ENCODE measurements at places on chromosomes 2 and 18. TPM values are rescaled to one million over a fixed set of nuclear protein-coding genes. Genes with fewer than 3 reads are reported as not detected.

NYAP2 gene
- 0.10 TPM for polyA plus RNA-seq

PRSS56 gene
- not detected for polyA plus RNA-seq

CYP1B1 gene
- 11.7 TPM for polyA plus RNA-seq

UPP2 gene
- 0.08 TPM for polyA plus RNA-seq

SERPINB13 gene
- polyA plus RNA-seq: not detected

CYS1 gene
- 9.0 TPM for polyA plus RNA-seq

IL18R1 gene
- polyA plus RNA-seq: 1.5 TPM

FAP gene
- polyA plus RNA-seq: 1.6 TPM

- no peaks in the 10 kb centered on the region for H3K27me3 ChIP-seq
- H3K4me3 ChIP-seq: no peak overlapping the region
- DNase-seq: no peak
- H3K27ac ChIP-seq: no peak overlapping the region
These were observed 162.1 kb downstream of the SEPTIN10 start for GRCh38 chr2:109451671-109452070.

- H3K27ac ChIP-seq: no peak overlapping the region
- H3K36me3 ChIP-seq: no peaks in the 10 kb centered on the region
- H3K4me1 ChIP-seq: no peaks in the 10 kb centered on the region
- H3K4me3 ChIP-seq: no peak overlapping the region
- peak; percentile 7 for DNase-seq
These were observed 303.0 kb downstream of the NDUFA10 start for GRCh38 chr2:239721991-239722759.

DNA sequence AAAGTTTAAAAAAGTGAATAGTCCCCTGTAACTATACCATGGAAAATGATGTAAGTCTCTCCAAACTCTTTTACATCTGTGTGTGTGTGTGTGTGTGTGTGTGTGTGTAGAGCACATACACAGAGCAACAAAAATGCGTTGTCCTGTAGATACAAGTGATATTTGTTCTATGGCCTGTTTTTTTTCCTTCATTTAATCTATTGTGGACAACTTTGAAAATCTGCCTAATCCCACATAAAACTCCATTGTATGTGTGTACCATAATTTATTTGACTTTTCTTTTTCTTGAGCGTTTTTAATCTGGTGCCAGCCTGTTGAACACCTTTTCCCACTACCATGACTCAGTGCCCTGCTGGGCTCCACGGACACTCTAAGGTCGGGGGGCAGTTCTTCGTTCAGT, 52.3 kb upstream of the ELOA2 start:
- H3K27me3 ChIP-seq: no peaks in the 10 kb centered on the region
- no peaks in the 10 kb centered on the region for H3K36me3 ChIP-seq
- no peak overlapping the region for H3K4me3 ChIP-seq
- H3K4me1 ChIP-seq: no peaks in the 10 kb centered on the region
- DNase-seq: no peak

- DNase-seq: no peak
- H3K27ac ChIP-seq: no peak overlapping the region
- H3K4me3 ChIP-seq: no peak overlapping the region
- no peaks in the 10 kb centered on the region for H3K36me3 ChIP-seq
- H3K4me1 ChIP-seq: peaks cover 18% of the 10 kb centered on the region
These were observed 10.3 kb downstream of the NCK2 start for GRCh38 chr2:105754994-105755393.

DNA sequence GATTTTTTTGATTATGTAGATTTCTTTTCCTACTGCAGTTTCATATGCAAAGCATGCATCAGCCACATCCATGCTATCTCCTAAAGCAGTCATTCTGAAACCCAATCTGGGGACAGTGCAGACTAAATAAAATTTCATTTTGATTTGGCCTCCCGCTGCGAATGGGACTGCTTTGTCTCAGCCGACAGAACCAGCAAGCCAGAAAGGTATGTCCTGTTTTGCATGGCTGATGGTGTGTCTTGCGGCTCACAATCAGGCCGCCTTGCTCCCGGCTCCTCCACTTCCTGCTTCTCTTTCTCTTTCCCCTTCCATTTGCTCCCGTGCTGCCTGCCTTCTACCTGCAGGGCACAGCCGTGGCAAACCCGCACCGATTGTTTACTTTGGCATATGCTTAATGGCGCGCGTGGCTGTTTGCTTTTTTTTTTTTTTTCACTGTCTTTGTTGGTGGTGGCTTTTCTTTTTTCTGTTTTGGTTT, 419.6 kb upstream of the POU3F3 start:
- H3K27ac ChIP-seq: no peak overlapping the region
- no peak for DNase-seq
- H3K36me3 ChIP-seq: no peaks in the 10 kb centered on the region
- no peaks in the 10 kb centered on the region for H3K27me3 ChIP-seq
- no peaks in the 10 kb centered on the region for H3K4me1 ChIP-seq
- H3K4me3 ChIP-seq: no peak overlapping the region

DNA sequence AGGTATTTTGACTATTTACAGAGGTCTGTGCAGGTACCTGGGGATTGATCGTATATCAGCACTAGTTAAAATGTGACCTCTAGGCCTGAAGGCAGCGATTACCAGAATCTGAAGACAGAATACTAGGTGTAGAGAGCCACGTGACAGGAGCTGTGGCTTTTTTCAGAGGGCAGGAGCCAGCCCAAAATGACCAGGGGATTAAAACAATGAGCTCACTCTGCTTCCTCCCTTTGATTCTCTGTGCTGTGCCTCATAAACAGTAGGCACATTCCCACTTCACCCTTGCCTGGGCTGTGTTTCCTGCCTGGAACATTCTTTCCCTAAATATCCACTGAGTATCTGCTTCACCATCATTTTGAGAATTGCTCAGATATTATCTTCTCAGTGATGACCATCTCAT, 15.2 kb downstream of the ITGAV start:
- H3K4me3 ChIP-seq: no peak overlapping the region
- H3K27me3 ChIP-seq: no peaks in the 10 kb centered on the region
- peaks cover 1% of the 10 kb centered on the region for H3K4me1 ChIP-seq
- no peak for DNase-seq
- no peak overlapping the region for H3K27ac ChIP-seq

DNA sequence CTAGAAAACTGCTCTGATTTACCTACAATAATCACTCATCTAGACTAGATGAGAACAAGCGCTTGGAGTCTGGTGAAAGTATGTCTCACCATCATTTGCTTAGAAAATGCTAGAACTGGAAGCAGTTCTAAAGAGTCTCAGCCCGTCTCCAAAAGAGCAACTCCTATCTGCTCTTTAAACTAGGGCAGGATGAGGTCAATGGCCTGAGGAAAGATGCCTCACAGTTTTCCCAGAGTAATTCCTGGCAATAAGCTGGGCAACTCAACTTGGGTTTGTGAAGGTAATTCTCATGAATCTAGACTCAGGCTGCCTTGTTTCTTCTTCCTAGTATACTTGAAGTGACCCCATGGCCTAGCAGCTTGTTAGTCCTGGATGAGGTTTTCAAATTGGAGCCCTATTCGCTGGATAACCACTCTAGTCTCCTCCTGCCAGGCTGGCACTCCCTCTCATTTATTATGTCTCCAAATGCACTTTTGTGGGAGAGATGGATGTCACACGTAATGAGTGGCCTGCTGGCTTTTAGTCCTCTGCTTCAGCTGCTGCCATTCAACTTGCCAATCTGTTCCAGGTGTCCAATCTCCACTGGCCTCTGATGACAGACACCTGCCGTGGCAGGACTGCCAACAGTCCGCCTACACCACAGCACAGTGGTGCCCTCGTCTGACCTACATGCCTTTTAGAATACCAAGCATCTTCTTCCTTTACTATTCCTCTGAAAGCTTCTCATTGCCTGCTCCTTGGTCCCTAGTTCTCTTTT, 80.9 kb downstream of the CABYR start:
- H3K36me3 ChIP-seq: no peaks in the 10 kb centered on the region
- no peaks in the 10 kb centered on the region for H3K27me3 ChIP-seq
- DNase-seq: no peak
- no peak overlapping the region for H3K4me3 ChIP-seq
- no peak overlapping the region for H3K27ac ChIP-seq

DNA sequence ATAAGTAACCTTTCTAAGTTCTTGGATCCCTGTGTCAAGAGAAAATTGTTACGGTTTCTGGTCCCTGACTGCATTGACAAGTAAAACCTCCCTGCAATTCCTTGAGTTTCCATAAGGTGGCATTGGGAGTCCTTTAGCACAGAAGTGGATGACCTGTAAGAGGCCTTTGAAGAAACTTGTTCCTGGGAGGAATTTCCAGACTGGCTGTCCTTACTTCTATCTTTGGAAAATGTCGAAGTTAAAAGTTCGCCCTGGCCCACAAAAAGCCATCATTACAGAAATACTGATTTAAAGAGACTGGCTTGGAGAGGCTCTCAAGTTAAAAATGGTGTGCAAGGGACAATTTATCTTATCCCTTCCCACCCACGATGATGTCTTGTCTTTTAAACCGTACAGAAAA, 218.4 kb downstream of the CDH20 start:
- DNase-seq: no peak
- no peak overlapping the region for H3K27ac ChIP-seq

DNA sequence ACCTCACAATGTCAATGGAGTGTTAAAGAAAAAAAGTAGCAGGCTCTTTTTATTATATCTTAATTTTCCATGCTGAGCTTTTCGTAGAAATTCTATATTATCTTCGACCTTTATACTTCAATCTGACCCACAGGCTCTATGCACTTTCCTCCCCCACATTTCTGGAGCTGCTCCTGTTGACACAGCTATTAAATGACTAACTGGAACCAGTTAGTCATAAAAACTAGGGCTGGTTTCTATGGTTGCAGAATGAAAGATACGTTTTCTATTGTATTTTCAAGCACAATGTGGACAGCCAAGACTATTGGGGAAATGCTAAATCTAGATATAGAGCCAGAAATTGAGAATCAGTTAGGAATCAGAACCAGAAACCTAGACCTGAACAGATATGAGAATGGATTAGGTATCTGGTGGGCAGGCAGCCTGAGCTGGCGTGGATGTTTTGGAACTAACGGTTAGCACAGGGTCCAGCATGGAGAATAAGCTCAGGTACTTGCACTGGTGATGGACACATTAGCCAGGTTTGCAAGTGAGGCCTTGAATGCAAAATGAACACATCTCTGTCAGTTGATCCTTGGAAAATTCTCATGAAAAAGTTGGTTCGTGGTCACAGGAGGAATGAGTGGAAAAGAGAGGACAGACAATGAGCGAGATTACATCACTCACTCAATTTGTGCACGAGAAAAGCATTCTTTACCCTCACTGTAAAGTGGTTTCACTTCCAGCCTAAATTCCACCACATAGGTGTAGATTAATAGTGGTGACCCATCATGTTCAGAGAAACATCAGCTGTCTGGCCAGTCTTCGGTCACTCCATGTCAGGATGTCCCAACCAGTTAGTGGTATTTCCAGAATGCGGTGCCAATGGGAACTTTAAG, 144.6 kb upstream of the EPHA4 start:
- DNase-seq: no peak
- no peak overlapping the region for H3K4me3 ChIP-seq
- H3K27ac ChIP-seq: no peak overlapping the region
- H3K27me3 ChIP-seq: no peaks in the 10 kb centered on the region
- no peaks in the 10 kb centered on the region for H3K4me1 ChIP-seq

- peak overlapping the region; percentile 61 for H3K4me3 ChIP-seq
- H3K27ac ChIP-seq: peak overlapping the region; percentile 20
- H3K27me3 ChIP-seq: no peaks in the 10 kb centered on the region
- no peaks in the 10 kb centered on the region for H3K36me3 ChIP-seq
- peaks cover 8% of the 10 kb centered on the region for H3K4me1 ChIP-seq
These were observed 619 bp downstream of the GALM start for GRCh38 chr2:38666556-38666910.

DNA sequence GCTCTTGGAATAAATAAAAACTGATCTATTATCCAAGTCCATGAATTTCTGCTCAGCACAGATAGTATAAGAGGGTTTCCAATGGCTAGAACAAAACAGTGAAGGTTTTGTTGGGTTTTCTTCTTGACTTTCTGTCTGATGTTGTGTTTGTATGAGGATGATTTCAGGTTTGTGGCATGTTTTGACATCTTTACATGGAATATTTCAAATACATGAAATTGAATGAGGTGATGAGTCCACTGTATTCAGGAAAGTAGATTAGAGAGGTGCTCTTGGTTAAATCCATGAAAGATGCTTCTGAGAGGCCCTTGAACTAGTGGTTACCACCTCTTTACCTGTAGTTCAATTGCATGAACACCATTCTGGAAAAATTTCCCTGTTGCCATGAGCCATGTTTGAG, 84.3 kb downstream of the RAPGEF4 start:
- H3K36me3 ChIP-seq: no peaks in the 10 kb centered on the region
- H3K27ac ChIP-seq: no peak overlapping the region
- no peak for DNase-seq
- H3K27me3 ChIP-seq: no peaks in the 10 kb centered on the region

GRCh38 chr2:206915121-206915520, 24.2 kb upstream of the CPO start:
- no peak for DNase-seq
- no peaks in the 10 kb centered on the region for H3K4me1 ChIP-seq
- no peak overlapping the region for H3K4me3 ChIP-seq
- no peaks in the 10 kb centered on the region for H3K36me3 ChIP-seq

- peaks cover 21% of the 10 kb centered on the region for H3K4me1 ChIP-seq
- H3K4me3 ChIP-seq: no peak overlapping the region
- no peaks in the 10 kb centered on the region for H3K36me3 ChIP-seq
These were observed 64.7 kb downstream of the DGKD start for GRCh38 chr2:233418761-233419546.

DNA sequence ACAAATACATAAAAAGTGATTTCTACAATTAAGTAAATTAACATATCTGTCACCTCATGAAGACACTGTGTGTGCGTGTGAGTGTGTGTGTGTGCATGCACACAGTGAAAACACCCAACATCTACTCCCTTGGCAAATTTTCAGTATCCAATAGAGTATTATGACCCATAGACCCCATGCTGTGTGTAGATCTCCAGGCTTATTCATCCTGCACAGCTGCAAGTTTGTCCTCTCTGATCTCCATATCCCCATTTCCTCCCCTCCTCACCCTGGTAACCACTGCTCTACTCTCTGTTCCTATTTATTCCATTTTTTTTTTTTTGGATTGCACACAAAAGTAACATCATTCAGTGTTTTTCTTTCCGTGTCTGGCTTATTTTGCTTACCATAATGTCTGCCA, 391.0 kb downstream of the SOX11 start:
- H3K4me1 ChIP-seq: no peaks in the 10 kb centered on the region
- DNase-seq: no peak
- H3K4me3 ChIP-seq: no peak overlapping the region
- H3K36me3 ChIP-seq: no peaks in the 10 kb centered on the region

DNA sequence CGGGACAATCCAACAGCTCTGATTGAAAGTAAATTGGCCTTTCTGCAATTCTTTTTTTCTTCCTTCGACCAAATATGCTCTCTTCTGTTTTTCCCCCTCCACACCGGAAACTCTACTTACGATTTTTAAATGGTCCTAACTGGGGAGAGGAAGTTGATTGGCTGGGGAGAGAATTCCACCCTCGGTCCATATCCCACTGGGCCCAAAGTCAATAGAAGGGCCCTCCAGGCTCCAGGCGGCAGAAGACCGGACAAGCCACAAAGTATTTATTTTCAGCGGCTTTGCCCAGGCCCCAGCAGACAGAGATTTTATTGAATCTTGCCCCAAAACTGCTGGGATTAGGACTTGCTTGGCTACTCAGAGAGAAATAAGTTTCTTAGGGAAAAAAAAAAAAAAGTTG, 37.1 kb upstream of the SMAD7 start:
- no peaks in the 10 kb centered on the region for H3K36me3 ChIP-seq
- no peaks in the 10 kb centered on the region for H3K27me3 ChIP-seq
- no peak overlapping the region for H3K27ac ChIP-seq
- H3K4me1 ChIP-seq: peaks cover 13% of the 10 kb centered on the region
- no peak for DNase-seq

- DNase-seq: no peak
- H3K4me1 ChIP-seq: no peaks in the 10 kb centered on the region
- no peaks in the 10 kb centered on the region for H3K36me3 ChIP-seq
- no peak overlapping the region for H3K4me3 ChIP-seq
These were observed 167.4 kb downstream of the DPP10 start for GRCh38 chr2:114609801-114610200.

Data from ovary (tissue), 10 donors.